ENCODE measurements at places on chromosomes 4 and X.

DNA sequence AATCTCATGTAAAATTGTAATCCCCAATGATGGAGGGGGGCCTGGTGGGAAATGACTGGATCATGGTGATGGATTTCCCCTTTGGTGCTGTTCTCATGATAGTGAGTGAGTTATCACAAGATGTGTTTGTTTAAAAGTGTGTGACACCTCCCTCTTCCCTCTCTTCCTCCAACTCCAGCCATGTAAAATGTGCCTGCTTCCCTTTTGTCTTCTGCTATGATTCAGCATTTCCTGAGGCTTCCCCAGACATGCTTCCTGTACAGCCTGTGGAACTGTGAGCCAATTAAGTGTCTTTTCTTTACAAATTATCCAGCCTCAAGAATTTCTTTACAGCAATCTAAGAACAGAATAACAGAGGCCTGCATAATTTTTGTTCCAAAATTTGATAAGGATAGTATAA lies 85.2 kb downstream of the ANAPC10 start:
- peak; percentile 8 for DNase-seq

DNA sequence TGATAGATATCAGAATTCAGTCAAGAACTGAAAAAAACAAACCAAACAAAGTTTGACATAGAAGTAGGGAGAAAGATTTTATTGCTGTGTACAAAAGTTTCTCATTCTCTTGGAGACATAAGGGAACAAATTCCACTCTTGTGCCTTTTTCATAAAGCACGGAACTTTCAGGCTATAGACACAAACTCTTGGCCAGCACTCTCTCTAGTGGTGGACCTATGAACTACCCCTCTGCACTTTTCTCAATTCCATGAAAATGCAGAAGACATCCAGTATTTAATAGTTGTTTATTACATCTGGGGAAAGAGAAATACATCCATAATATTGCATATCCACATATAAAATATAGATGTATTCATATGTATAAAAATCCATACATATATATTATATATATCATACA lies 291.6 kb upstream of the HS3ST1 start:
- no peak for DNase-seq

DNA sequence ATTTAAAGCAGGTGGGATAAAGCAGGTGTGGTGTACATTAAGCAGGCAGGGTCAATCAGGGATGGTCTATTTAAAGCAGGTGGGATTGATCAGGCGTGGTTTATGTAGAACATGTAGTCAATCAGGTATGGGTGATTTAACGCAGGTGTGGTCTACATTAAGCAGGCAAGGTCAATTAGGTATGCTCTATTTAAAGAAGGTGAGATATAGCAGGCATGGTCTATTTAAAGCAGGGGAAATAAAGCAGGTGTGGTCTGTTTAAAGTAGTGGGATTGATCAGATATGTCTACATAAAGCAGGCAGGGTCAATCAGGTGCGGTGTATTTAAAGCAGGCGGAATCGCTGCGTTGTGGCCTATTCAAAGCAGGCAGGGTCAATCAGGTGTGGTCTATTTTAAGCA lies 88.6 kb upstream of the MXRA5 start:
- DNase-seq, result no peak

DNA sequence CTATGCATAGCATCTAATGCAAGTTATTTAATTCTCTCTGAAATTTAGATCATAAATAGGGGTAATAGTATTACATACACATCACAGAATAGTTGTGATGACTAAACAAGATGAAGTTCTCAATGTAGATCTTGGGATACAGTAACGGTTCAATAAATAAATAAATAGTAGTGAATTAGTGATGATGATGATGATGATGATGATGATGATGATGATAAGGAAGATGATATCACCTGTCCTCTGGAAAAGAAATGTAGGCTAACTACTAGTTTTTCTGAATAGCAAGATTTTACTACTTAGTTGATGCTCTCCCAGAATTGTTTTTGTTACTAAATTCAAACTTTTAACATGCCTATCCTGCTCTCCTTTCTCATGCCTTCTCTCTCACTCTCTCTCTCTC lies 30.3 kb downstream of the SH3BGRL start:
- no peak for DNase-seq

DNA sequence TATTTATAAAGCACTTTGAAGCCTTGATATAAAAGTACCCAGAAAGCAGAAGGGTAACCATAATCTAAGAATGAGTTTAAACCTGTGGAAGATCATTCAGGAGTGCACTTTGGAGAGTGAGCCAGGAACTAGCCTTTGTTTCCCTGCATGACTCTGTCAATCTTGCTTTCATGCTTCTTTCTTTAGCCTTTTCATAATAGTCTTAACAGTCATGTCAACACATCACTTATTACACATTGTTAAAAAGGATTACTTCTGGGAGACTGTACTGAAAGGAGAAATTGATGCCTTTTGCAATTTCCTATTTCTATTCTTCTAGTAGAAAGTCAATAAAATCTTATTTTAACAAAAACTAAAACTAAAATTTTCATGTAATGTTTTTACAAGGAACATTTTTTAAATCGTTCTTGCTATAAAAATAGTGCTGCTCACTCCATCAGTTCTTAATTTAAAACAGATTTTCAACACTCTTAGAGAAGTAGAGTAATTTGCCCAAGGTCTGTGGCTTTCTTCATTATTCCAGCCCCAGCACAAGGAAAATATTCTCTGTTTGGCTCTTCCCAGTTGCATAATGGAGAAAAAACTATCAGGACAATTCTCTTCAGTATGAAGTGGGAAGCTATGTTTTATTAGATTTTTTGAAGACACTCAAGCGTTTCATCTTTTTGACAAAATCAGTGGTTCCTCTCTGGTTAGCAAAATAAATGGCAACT lies 35.4 kb upstream of the SPP1 start:
- DNase-seq, result peak; percentile 27

- no peak for DNase-seq
These were observed 1145.5 kb upstream of the POU3F4 start for GRCh38 chrX:82362550-82362949.

GRCh38 chr4:61555789-61556188 lies 355.7 kb downstream of the ADGRL3 start:
- DNase-seq, result no peak

DNA sequence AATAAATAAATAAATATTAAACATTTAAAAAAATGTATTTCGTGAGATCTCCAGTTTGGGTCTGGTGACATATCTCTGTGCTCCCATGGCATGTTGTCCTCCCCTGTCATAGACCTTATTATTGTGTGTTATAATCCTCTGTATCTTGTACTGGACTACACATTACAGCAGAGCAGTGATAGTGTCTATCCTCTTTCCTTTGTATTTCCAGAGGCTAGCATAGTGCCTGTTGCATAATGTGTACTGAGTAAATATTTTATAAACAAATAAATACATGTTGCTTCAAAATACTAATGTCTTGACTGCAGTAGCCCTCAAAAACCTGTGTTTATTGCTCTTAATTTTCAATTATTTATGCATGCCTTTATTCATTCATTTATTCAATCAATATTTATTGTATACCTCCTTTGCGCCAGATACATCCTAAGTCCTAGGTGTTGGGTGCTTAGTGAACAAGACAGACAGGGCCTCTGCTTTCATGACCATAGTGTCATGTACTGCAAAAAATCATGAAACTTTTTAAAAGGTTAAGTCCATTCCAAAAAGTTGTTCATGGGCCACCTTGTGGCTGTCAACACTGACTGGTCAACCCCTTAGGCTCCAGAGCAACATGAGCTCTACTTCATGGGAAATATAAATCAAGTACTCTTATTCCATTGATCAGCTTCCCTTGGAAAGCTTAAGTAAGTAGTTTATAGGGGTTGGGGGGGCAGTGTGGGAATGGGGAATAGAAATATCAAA lies 303.9 kb downstream of the IQCM start:
- DNase-seq, result no peak

DNA sequence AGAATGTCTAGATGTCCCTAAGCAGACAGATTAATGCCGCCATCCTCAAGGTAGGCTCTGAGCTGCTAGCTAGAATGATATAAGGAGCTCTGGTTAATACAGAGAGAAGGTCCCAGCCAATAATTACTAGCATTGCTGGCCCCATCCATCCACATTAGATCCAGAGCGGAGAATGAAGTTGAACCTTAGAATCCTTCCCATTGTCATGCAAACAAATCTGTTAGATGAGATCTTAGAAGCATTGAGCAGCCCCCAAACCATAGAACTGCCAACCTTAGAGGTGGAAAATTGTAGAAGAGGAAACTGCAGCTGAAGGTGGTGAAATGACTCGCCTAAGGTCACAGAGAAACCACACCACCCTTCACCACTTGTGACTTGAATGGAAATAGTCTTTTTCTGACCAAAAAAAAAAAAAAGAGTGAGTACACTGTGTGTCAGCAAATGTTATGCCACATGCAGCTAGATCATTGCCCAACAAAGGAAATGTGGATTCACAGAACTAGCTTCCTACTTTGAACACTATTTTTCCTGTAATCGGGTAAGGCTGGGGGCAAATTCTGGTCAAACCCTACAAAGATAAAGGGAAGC lies 162.1 kb downstream of the SMIM20 start:
- no peak for DNase-seq

DNA sequence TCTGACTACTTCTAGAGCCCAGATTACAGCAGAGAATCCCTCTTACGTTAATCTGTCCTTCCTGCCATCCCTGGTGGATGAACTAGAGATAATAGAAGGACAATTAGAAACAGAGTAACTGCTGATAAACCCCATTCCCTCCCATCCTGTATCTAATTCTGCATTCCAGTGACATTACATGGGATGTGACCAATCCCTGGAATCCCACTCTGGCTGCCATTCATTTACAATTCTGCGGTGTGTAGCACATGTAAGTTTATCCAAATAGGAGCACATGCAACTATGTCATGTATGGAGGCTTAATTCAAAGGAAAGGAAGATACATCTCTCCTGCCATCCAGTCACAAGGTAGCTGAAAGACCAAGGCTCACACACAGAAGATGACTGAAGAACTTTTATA lies 339.5 kb downstream of the GPAT3 start:
- DNase-seq, result no peak

- no peak for DNase-seq
These were observed 126.9 kb upstream of the GPRIN3 start for GRCh38 chr4:89434364-89434988.

DNA sequence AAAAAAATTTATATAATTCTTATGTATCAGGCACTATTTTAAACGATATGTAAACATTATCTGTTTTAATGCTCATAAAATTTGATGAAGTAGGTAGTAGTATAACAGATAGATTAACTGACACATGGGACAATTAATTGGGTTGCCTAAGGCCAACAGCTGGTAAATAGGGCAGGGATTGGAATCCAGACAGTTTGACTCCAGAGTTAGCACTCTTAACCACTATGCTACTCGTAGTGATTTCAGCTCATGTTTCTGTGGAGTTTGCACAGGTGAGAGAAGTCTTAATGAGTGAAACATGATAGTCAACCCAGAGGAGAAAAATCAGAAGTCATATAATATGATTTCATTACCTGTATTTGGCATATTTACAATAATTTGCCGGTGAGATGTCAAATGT lies 126.0 kb upstream of the WDFY3 start:
- no peak for DNase-seq

GRCh38 chrX:115539841-115540240 lies 21.1 kb upstream of the PLS3 start:
- no peak for DNase-seq

DNA sequence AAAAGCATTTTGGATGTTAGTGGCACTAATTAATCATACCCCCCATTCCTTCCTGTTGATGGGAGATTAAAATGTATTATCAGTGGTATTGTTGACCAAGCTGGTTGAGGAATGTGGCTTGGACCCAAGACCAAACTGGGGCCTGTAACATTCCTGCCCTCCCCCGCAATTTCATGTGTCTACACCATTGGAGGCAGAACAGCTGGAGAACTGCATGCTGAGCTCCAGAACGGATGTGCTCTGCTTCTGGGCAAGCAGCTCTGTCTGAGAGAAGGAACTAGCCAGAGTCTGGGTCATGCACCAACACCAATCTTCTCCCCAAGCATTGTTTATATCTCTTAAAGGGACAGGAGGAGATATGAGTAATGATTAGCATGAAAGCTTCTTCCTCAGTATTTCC lies 185.5 kb downstream of the CEP135 start:
- peak; percentile 29 for DNase-seq

DNA sequence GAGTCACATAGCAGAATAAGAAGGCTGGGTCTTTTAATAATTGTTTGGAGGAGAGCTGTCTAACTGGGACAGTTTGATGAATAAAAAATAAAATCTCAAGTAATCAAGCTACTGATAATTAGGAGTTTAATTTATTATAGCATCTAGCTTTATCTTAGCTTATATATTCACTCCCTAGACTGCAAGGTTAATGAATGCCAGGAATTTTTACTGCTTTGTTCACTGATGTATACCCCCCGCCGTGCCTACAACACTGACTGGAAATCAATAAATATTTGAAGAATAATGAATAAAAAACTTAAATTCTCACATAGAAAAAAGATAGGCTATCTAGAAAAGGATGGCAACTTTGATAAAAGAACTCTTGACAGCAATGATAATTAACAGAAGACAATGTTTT lies 59.7 kb downstream of the IQCM start:
- no peak for DNase-seq

- DNase-seq, result no peak
These were observed 142.1 kb upstream of the FTHL17 start for GRCh38 chrX:31213941-31214340.

- DNase-seq, result no peak
These were observed 585.7 kb downstream of the IL15 start for GRCh38 chr4:142222127-142222526.
